ENCODE measurements at places on chromosomes 12 and 14.

DNA sequence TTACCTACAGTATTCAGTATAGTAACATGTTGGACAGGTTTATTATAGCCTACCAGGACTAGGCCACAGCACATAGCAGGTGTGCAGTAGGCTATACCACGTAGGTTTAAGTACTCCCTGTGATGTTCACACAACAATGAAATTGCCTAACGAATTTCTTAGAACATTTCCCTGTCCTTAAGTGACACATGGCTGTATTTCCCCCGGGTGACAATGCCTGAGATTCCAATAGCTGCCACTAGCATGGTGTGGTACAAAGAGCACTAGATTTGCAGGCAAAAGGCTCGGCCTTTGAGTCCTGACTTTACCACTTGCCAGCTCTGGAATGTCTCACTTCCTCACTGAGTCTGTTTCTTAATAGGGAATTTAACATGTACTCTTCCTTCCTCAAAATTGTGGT, 19.7 kb downstream of the PTPN21 start:
- DNase-seq: peak; percentile 34

- peak; percentile 54 for DNase-seq
Measured at GRCh38 chr14:54366736-54367735, 29.8 kb upstream of the CDKN3 start.

- DNase-seq: peak; percentile 19
Measured at GRCh38 chr12:78181544-78182162, 351.0 kb downstream of the NAV3 start.

DNA sequence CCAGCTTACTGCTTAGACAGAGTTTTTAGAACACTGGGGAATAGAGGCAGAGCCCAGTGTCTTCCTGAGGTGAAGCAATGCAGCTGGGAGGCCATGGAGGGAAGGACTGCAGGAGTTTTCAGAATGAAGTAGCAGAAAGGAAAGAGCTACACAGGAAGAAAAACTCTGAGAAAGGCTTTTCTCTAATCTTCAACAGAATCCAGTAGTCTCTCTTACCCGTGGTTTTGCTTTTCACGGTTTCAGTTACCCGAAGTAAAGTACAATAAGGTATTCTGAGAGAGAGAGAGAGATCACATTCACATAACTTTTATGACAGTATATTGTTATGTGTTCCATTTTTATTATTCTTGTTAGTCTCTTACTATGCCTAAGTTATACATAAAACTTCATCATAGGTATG, 761.6 kb downstream of the BCL11B start:
- no peak for DNase-seq

- DNase-seq: no peak
Measured at GRCh38 chr14:100530270-100531072, 56.7 kb downstream of the BEGAIN start.

GRCh38 chr12:99960311-99960710, 24.4 kb downstream of the ANKS1B start:
- DNase-seq: no peak

DNA sequence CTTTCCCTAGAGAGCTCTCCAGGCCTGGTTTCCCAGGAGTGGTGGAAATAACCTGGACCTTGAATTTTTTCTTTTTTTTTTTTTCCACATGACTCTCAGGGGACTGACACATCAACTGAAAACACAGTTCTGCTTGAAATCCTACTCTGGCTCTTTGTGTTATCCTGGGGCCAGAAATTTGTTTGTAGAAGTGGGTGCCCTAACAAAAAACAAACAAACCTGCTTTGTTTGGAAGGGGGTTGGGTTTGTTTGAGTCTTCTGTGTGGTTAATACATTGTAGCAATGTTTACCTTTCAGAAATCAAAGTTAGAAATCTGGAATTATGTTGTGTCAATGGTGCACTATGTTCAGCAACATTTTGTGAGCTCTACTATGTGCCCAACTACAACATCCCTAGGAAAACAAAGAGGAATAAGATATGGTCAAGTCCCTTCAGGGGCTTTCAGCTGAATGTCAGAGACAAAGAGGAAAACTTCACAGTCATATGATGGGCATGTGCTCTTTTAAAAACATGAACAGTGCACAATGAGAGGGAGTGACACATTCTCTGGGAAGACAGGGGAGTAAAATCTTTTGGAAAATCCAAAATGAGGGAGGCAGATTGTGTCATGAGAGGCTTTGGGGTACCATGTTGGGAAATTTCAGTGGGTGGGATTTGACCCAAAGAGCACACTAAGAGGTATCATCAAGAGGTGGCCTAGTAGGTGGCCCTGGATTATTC, 1.5 kb upstream of the IGF1 start:
- no peak for DNase-seq

- DNase-seq: no peak
Measured at GRCh38 chr14:84251411-84252115, 1278.4 kb upstream of the FLRT2 start.

- DNase-seq: no peak
Measured at GRCh38 chr12:51914034-51914923, 7.0 kb downstream of the ACVRL1 start.

- no peak for DNase-seq
Measured at GRCh38 chr12:499837-500458, 40.2 kb downstream of the B4GALNT3 start.

DNA sequence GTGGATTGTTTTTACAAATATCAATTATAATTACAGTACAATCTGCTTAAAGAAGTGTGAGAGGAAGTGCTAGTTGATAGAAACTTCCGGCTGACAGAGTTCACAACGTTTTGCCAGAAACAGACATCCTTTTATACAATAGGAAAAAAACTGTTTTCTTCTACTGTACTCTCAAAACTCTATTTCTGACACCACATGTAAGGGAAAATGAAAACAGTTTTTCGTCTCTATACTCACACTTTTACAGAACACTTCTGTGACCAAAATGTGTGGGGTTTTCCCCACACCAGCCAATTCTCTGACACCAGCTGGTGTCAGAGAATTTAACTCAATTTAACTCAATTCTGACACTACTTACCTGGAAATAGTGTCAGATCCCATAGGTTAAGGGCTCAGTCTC, 24.2 kb upstream of the HIF1A start:
- DNase-seq: peak; percentile 42

- DNase-seq: no peak
Measured at GRCh38 chr12:114710151-114710550, 26.2 kb upstream of the TBX3 start.

- DNase-seq: no peak
Measured at GRCh38 chr14:64080452-64080851, 213.7 kb downstream of the ESR2 start.

DNA sequence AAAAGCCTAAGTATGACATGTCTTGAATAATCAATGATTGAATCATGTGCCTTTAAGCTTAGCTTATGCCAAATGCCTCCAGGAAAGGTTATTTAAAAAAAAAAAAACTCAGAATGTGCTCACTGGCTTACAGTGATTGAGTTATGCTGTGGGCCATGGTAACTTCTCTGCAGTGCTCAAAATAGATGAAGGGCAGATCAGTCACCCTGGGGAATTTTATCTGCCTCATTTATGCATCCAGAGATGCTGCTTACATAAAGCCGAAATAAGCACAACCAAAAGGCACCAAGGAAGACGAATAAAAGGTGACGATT, 118.7 kb upstream of the MDM1 start:
- no peak for DNase-seq

- no peak for DNase-seq
Measured at GRCh38 chr14:86357119-86357518, 827.2 kb downstream of the FLRT2 start.

GRCh38 chr12:11965258-11965910, 105.4 kb upstream of the BCL2L14 start:
- DNase-seq: no peak

DNA sequence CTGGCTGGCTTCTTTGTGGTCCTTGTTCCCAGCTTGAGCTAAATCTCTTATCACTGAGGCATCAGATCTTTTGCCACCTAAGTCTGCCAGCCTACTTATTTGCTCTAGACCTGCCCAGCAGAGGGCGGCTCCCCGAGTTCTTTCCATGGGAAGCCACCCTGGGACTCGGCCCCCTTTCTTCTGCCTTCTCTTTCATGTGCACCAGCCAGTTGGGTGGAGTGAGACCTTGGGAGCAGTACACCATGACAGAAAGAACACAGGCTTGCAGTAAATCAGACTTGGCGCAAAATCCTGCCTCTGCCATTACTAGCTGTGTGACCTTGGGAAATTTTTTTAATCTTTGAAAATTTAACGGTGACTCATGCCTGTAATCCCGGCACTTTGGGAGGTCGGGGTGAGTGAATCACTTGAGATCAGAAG, 7.4 kb downstream of the SMAGP start:
- no peak for DNase-seq

DNA sequence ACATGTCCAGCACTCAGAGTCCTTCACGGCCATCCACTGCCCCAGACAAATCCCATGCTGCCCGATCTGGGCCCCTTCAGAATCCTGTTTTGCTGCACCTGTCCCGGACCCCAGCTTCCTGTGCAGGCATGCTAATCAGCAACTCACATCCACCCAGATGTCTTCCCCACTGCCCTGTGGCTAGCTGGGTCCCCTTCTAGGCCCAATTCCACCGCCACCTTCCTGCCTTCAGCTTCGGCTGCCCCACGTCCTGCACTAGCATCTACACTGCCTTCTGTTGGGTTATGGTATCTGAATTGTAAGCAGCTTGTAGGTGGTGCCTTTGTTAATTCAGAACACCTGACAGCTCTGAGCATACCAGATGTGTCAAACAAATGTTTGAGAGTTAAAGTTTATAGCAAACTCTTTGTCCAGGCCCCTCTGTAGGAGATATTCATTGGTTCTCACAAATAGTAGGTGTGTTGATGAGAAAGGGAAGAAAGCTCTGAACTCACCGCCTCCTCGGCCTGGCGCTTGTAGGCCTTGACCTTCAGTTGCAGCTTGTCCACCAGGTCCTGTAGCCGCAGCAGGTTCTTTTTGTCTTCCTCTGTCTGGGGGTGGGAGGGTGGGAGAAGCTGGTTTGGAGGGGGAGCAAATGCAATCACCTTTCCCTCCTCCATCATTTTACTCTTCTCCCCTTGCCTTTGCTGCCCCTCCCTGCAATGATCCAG, 6.0 kb downstream of the CMTM5 start:
- no peak for DNase-seq

GRCh38 chr12:104680070-104680469, 223.3 kb downstream of the CHST11 start:
- peak; percentile 43 for DNase-seq

GRCh38 chr12:5036031-5036430, 7.6 kb upstream of the KCNA5 start:
- DNase-seq: no peak

DNA sequence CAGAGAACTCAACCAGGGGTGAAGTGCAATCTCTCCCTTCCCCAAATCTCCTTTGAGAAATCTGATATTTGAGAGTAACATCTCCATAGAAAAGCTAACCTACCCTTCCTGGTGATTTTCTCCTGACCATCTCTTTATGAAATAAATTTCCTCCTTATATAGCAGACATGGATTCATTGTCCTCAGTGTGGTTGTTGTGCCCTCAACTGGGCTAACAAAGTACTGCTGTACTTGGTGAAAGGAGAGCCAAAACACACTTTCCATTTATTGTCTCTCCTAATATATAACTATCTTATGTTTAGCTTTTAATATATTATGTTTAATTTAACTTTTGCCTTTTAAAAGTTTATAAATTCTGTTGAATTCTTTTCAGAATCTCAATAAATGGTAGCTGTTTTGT, 65.1 kb upstream of the SLCO1B1 start:
- peak; percentile 4 for DNase-seq

DNA sequence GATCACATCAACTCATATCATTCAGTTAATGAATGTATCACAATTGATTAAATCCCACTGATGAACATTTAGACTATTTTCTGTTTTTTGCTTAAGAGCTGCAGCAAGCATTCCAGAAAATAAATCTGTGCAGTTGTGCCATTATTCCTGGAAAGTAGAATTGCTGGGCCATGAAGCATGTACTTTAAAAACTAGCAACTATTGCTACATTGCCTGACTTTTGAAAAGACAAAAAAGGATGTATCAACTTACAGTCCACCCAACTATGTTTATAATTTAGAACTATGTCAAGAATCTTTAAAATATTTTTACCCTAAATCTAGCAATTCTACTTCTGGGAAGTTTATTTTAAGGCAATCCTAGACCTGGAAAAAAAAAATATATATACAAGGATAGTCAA, 33.4 kb upstream of the ERGIC2 start:
- no peak for DNase-seq

GRCh38 chr12:52615208-52615868, 3.0 kb downstream of the KRT73 start:
- peak; percentile 15 for DNase-seq

DNA sequence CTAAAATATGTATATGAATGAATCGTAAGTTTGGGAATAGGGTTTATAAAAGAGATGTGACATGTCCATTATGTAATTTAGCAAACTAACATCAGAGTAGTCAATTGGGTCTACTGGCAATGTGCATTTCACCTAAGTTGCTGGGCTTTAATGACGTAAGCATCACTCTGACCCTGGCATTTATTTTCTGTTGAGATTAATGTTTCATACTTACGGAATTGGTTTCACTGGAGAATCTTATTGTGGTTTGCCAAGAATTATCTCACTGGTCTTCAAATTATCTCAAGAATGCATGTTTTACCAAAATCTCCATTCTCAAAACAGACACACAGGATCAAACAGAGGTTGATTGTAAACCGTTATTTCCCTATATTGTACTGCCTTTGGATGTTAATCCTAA, 437.1 kb downstream of the NPAS3 start:
- no peak for DNase-seq

DNA sequence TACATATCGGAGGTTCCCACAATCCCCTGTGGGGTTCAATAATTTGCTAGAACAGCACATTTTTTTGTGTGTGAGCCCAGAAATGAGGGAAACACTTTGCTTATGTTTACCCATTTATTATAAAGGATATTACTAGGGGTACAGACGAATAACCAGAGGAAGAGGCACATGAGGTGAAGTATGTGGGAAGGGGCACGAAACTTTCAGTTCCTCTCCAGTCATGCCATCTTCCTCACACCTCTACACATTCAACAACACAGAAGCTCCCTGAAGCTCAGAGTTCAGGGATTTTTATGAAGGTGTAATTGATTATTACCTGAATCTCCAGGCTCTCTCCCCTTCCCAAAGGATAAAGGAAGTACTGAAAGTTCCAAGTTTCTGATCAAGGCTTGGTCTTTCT, 30.2 kb upstream of the DYRK2 start:
- no peak for DNase-seq

DNA sequence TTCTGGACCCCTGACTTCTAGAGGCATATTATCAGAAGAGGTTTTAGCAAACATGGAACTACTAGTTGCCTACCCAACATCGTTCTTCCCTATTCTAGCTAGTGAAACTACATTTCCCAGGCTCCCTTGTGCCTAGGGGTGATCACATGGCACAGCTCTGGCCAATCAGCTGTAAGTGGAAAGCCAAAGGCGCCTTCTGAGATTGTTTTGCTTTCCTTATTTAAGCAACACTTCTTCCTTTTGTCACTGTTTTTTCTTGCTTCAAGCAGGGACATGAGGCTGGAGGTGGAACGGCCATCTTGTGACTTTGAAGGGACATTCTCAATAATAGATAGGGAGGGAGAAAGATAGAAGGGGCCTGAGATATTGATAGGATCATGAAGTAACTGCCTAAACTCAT, 136.7 kb downstream of the ZNF664 start:
- DNase-seq: peak; percentile 23

GRCh38 chr12:95096852-95097251, 23.4 kb upstream of the NR2C1 start:
- DNase-seq: no peak
